ENCODE measurements at places on chromosomes 11 and 22.
A peak's percentile ranks its signal among the peaks of the same experiment; 100 is the strongest.

DNA sequence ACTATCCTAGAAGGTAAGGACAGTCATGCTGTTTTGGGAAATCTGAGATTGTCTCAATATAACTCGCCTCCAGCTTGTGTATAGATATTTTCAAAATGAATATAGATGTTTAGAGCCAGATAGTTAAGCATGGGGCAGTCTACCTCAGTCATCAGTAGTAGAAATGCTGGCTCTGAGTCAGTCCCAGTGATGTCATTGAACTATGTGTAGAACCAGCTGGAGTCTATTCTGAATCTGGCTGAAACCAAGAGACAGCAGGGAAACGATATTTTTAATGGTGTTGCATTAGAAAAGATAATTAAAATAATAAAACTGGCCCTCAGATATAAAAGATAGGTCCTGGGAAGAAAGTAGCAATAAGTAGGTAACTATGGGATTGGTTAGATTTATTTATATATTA, 25.9 kb downstream of the PIWIL4 start:
- no peak for DNase-seq

DNA sequence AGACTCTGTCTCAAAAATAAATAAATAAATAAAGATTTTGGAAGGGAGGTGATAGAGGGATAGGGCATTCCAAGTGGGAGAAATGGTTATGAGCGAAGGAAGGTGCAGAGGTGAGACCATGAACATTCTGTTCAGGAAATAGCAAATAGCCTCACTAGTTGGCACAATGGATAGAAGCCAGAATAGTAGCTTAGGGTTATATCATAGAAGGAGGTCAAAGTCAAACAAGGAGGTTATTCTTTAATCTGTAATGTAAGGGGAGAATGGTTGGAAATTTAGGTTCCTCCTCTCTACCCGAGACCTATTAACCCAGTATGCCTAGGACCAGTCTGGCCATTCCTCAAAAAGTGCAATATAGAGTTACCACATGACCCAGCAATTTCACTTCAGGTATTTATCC, 275.8 kb downstream of the MN1 start:
- DNase-seq = no peak

DNA sequence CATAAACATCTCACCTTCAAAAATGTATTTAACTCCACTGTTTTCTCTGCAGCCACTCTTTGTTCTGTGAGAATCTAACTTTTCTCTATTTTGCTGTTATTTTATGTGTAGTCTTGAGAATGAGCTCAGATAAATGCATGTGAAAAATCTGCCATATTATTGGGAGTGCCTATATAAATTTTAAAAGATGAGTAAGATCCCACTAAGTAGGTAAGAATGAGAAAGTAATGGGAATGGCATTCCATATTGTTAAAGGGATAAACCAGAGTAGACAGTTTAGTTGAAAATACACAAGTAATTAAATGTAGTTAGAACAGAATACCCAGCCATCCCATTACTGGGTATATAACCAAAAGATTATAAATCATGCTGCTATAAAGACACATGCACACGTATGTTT, 817.2 kb downstream of the FAM181B start:
- DNase-seq = no peak

DNA sequence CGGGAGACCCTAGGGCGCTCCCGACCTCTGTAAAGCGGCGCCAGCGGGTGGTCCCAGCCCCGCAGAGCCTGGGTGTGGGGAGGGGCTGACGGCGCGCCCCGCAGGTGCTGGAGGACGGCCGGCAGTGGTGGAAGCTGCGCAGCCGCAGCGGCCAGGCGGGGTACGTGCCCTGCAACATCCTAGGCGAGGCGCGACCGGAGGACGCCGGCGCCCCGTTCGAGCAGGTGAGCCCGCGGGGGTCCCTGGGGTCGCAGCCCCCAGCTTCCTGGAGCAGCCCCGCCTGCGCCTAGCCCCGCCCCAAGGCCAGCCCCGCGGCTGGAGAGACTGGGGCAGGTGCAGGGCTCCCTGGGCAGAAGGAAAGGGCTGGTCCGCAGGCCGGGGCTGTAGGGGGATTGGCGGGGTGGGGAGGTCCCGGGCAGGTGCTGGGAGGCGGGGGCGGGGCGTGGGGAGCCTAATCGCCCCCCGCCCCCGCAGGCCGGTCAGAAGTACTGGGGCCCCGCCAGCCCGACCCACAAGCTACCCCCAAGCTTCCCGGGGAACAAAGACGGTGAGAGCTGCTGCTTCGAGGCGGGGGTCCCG, 19.7 kb downstream of the EPS8L2 start:
- DNase-seq = no peak

DNA sequence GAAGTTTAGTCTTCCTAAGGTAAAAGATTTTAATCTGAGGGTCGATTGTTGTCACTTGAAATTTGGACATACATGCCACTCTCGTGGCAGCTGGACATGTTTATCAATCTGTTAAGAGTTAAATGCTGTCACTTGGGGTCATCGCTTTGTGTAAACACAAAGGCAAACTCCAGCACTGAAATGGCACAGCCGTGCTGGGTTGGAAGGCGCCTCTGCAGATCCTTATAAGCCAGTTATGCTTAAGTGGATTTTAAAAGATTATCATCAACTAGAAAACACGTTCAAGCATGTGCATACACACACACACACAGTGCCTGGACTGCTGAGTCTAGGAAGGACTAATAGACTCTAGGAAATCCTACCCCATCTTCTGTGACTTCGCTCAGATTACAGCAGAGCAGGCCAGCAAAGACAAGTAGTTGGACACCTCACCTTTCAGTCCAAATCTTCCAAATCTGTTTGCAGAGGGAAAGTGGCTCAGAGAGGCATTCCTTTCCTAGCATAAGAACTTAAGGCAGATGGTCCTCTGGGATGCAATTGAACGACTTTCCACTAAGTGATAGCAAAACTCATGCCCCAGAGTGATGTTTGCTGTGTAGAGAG, 83.7 kb downstream of the CACNG2 start:
- DNase-seq = no peak

- no peak for DNase-seq
These were observed 161.1 kb upstream of the ANO5 start for GRCh38 chr11:22031791-22032190.

- DNase-seq = no peak
These were observed 577.2 kb downstream of the LRRC4C start for GRCh38 chr11:40882301-40882700.

DNA sequence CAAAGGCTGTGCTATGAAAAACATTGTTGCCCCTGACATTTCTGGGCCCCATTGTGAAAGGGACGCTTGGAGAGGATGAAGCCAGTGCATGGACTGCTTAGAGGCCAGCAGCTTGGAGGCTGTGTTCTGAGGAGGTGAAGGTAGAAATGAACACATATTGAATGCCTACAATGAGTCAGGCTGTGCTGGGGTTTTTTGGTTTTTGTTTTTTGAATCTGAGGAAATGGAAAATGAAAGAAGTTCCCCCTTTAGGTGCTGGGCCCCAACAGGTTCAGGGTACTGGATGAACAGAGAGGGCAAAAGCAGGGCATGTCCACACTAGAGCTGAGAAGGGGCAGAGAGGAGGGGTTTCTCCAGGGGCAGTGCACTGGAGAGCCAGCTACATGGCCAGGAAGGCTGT, 166.1 kb upstream of the API5 start:
- no peak for DNase-seq

DNA sequence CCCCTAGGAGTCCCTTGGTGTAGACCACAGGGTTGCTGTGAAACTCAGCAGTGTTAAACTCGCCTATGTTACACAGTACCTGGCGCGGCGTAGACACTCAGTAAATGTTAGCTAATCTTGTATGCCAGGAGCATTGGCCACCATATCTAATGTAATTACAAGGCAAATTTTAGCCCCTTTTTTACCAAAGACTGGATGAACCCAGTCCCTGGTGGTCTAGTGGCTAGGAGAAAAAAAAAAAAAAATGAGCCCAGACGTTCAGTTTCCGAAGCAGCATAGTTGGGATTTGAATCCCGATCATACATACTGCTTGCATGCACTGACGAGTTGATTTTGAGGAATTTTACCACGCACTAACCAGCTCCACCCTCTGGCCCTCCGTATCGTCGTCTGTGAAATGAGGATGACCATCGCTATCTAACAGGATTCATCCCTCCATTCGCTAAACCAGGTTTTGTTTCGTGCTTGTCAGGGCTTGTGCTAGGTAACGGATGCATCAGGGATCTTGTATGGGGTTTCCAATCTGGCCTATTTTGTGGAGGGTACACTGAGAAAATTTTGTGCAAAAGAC, 688 bp downstream of the PTS start:
- DNase-seq = no peak

DNA sequence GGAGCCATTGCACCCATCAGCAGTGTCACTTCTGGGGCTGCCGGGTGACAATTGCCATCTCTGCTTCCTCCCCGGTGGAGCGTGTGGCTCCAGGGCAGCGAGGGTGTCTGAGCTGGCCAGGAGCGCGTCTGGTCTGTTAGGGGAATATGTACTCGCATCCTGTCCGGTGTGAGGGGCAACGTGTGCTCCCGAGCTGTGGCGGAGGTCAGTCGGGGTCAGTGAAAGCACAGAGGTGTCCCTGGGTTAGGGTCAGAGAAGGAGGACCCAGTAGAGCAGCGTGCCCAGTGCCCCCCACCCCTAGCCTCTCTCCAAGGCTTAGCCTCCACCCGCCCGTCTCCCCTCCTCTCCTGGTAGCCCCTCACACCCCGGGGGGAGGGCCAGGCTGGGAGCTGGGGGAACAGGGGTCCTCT, 1.5 kb downstream of the CLCF1 start:
- no peak for DNase-seq

GRCh38 chr11:13596611-13597326, 71.7 kb upstream of the FAR1 start:
- no peak for DNase-seq

DNA sequence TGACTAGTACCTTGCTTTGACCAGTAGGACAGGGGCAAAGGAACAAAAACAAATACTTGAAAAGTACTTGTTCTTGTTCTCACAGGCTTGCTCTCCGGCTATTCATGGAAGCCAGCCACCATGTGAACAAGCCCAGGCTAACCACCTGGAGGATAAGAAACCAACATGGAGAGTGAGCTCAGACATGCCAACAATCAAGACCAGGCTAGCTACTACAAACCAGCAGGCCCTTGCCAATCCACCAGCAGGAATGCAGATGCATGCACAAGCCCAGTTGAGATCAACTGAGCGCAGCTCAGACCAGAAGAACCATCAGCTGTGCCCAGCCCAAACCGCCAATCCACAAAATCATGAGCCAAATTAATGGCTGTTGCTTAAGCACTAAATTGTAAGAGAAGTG, 180.1 kb upstream of the ISX start:
- DNase-seq = no peak

GRCh38 chr11:76190376-76190775, 15.9 kb downstream of the WNT11 start:
- DNase-seq = no peak

GRCh38 chr11:79007771-79008402, 432.9 kb downstream of the TENM4 start:
- DNase-seq = no peak

DNA sequence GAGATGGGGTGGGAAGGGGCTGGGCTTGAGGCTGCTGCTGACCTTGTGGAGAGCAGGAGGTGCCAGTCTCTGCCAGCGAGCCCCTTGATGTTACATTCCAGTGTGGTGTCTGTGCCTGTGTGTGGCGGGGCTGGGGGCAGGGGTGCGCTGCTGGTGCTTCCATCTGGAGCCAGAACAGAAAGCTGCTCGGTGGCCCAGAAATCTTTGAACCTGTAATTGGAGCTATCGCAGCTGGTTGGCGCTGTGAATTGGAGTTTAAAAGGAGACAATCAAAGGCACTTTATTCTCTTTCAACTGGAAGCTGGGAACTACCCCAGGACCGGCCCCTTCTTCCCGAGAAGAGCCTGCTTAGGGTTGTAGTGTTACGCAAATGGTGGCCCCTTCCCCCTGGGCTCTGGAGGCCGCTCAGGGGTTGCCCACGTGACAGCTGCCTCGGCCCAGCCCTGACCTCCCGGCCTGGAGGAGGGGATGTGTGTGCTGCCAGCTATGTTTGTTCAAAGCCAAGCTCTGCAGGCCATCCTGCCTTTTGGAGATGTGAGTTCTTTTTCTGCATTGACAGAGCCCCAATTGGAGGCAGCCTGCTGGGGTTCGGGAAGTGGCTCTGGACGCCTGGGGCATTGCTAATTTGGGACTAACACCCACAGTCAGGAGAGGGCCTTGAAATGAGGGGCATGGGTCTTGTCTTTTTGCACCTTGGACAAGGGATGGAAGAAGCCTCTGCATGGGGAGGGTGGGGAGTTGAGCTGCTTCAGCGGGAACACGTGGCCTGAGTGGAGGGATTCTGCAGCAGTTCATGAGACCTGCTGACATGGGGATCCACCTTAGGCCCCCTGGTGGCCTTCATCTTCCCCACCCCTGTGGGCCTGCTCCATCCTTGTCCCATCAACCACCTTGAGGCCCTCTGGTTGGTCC, 14.0 kb upstream of the ARSA start:
- DNase-seq = no peak

- no peak for DNase-seq
These were observed 486 bp downstream of the STIM1 start for GRCh38 chr11:3855808-3856491.

DNA sequence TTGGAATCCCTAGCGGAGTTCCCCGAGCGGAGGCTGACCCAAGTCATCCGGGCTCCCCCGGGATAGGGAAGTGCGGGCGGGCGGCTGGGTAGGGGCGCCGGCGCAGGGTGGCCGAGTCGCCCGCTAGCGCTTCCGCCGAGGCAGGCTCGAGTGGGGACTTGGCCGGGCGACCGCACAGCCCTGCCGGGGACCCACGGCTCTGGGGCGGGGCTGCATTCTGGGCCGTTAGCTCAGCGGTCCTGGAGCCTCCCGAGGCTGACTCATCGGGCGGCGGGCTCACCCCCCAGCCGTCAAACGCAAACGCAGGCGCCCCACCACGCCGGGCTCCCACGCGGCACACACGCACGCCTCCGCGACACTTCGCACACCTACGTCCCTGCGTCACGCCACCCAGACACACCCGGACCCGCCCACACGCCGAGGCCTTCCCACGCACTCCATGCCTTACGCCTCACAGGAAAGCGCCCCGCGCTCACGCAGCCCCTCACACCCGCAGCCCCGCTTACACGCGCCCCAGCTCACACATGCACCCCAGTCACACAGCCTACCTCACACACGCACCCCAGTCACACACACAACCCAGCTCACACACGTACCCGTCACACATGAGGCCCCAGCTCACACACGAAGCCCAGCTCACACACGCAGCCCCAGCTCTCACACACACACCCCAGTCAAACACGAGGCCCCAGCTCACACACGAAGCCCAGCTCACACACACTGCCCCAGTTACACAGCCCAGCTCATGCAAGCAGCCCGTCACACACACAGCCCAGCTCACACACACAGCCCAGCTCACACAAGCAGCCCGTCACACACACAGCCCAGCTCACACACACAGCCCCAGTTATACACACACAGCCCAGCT, 1.2 kb downstream of the PHLDB1 start:
- DNase-seq = peak; percentile 52

- no peak for DNase-seq
These were observed 113.8 kb upstream of the NARS2 start for GRCh38 chr11:78688460-78688859.
